Activated CD4-positive, alpha-beta memory T cell treated with anti-CD3 and anti-CD28 coated beads, Interleukin-2, amount 10 ng/mL, durations not matched to agents 7 days and 5 days (primary cell): ENCODE measurements at places on chromosomes 12 and 14.

GRCh38 chr14:96239711-96240141 is 16.3 kb upstream of the BDKRB1 start:
- no peak for DNase-seq

- DNase-seq, result no peak
Measured at GRCh38 chr12:76176940-76177339, 92.5 kb upstream of the NAP1L1 start.

- no peak for DNase-seq
Measured at GRCh38 chr12:107558141-107558815, 127.3 kb upstream of the PWP1 start.

- DNase-seq, result no peak
Measured at GRCh38 chr12:80607361-80608135, 99.9 kb upstream of the MYF6 start.

- no peak for DNase-seq
Measured at GRCh38 chr14:24837280-24838046, 203.5 kb upstream of the GZMB start.

DNA sequence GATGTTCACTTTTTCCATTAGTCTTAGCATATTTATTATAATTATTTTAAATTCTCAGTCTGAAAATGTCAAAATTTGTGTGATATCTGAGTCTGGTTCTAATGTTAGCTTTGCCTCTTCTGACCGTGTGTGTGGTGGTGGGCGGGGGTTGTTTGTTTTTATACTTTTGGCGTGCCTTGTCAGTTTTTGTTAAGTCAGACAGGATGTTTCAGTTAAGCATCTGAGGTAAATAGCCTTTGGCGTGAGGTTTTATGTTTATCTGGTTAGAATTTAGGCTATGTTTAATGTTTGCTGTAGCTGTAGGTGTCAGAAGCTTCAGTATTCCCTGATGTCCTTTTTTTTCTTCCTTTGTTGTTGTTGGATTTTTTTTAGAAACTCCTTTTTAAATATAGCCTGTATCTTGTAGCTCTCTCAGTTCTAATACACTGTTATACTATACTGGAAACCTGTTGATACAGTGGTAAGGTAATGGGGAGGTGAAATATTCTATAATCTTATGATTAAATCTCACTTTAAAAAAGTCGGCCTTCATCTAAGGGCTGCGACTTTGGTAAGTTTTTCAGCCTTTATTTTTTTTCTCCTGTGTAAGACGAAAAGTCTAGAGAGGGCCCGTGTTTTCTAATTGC is 111.6 kb downstream of the SCAF11 start:
- peak; percentile 62 for DNase-seq

- DNase-seq, result no peak
Measured at GRCh38 chr14:104805326-104805678, 4.4 kb downstream of the ZBTB42 start.

GRCh38 chr14:54446161-54446693 is 5.1 kb upstream of the CNIH1 start:
- DNase-seq, result no peak

DNA sequence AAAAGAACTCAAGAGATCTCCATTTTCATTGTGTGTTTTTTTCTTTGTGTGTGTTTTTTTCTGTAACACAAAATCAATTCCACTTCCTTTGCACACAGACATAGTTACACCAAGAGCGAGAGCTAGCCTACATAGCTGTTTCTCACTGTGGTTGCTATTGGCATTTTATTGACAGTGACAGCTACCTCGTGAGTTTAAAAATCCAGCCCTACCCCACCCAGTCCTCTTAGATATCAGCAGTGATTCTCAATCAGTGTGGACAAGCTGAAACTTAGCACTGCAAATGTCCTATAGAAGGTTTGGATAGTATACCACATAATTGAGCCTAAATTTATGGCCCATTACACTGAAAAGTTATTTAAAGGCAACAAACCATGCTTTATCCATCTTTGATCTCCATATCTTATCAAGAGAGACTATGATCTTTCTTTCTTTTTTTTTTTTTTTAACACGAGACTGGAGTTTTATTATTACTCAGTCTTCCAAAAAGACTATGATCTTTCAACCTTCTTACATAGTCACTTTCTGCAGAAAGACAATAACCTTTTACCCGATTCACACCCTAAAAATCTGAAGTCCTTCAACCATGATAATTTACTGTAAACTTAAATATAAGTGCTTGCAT is 46.8 kb downstream of the ATP2B1 start:
- no peak for DNase-seq

DNA sequence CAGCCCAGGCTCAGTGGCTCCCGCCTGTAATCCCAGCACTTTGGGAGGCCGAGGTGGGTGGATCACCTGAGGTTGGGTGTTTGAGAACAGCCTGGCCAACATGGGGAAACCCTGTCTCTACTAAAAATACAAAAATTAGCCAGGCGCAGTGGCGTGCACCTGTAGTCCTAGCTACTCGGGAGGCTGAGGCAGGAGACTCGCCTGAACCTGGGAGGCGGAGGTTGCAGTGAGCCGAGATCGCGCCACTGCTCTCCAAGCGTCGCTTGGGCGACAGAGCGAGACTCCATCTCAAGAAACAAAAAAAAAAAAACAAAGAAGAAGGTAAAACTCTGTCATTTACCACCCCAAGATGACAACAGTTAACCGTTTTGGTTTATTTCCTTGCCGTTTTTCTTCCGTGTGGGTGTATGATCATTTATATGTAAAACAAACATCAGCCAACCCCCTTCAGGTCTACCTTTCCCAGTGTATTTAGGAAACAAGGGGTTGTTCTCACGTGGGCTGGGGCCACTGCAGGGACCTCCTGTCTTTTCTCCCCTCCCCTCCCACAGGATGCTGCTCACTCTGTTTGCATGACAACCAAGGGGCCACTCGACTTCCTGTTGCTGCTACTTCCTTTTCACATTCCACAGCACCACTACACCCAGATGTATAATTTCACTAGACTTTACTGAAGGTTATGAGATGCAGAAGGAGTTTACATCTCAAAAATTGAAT is 13.6 kb downstream of the TTC9 start:
- peak; percentile 81 for DNase-seq

DNA sequence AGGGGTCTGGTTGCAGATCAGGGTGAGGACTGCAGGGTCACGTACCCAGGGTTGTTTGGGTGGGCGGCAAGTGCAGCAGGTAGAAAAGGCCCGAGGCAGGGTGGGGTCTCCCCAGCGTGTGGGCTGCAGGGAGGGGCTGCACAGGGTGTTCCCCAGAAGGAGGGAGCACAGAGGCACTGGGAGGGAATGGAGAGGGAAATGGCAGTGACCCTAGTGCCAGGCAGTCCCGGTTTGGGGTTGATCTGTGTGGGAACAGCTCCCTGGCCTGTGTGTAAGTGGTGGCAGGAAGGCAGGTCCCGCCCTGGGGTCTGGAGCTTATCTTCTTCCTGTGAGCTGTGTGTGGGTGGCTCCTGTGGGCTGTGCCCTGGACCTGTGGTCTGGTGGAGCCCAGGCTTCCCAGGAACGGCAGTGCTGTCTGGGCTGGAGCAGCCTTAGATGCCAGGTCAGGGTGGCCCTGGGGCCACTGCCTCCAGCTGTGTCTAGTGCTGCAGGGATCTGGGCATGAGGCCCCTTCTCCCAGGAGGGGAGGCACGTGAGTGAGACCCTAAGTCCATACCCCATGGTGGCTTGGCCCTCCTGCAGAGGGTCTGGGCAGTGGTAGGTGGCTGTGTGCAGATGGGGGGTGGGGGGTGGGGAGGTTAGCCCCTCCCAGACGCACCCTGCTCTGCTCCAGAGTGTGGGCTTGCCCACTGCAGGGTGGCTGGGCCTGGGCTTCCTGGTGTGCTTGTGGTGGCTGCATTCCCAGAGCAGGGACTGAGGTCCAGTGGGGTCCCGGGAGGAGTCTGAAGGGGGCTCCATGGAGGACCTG is 363.5 kb downstream of the TMEM121 start:
- DNase-seq, result no peak

- DNase-seq, result no peak
Measured at GRCh38 chr12:49678711-49679110, 28.5 kb downstream of the FMNL3 start.

GRCh38 chr14:103528587-103529382 is at the start of gene TRMT61A:
Gene TRMT61A (plus strand): TSS chr14:103529196. CDS start chr14:103529979, 783 bp downstream.
- DNase-seq, result peak; percentile 82

- no peak for DNase-seq
Measured at GRCh38 chr12:11630046-11630706, 19.3 kb upstream of the ETV6 start.

DNA sequence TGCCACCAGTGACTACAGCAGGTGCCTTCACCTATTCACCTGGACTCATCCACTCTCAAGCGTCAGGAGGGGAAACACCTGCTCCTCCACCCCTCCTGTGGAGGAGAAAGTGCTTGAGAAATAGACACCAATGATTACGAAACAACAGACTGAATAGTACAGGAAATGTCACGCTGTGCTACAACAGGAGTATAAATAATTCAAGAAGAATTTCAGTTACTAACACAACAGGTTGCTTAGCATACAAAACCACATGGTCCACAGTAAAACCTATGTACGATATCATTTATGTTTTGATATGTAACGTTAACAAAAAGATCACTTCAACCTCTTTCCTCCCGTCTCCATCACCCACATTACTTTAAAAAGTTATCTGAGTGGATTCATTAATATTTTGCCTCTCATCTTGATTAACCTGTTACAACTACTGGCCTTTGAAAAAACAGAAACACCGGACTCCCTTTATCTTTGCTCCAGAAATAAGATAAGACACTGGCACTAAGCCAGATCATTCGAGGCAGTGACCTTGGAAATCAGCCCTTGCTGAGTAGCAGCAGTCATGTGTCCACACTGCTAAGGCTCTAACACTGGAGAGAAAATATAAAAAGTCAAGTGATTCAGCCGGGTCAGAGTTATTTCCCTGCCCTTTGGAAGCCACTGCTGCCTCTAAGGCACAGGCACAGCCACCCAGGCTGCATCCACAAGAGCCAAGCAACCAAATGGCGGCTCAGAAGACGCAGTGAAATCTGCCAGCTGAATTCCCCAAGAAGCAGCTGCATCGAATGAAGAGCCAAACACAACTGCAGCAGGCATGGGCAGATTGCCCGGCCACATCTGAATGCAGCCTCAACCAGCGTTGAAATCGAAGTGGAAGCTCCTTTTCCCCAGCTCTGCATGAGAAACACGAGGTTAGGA is 40.9 kb downstream of the NT5DC3 start:
- no peak for DNase-seq

DNA sequence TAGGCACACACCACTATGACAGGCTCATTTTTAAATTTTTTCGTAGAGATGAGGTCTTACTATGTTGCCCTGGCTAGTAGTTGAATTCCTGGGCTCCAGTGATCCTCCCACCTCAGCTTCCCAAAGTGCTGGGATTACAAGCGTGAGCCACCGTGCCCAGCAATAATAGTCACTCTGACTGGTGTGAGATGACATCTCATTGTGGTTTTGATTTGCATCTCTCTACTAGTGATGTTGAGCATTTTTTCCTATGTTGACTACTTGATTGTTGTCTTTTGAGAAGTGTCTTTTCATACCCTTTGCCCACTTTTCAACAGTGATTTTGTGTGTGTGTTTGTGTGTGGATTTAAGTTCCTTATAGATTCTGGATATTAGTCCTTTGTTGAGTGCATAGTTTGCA is 26.3 kb downstream of the ATP2A2 start:
- no peak for DNase-seq

- no peak for DNase-seq
Measured at GRCh38 chr14:61475316-61475715, 153.9 kb downstream of the PRKCH start.

DNA sequence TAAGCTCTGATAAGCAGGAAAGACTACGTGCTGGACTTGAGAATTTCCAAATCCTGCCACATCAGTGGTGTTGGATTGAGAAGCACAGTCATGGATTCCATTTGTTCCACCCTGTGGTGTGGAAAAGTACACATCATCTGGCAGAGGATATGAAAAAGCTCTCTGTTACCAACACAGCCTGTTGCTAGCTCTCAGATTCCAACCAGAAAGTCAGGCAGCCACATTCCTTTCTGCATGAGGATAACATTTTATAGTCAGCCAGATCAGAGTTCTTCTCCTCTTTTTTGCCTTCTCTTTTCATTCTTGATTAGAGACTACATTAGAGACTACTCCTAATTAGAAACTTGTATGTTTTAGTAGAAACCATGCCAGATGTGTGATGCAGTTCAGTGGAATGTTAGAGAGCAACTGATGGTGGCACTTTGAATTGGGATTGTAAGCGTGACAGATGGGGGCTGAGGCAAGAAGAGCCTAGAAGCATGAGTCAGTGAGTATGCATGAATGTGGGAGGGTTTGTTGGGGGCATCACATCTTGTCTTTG is 61.2 kb upstream of the STXBP6 start:
- DNase-seq, result no peak

DNA sequence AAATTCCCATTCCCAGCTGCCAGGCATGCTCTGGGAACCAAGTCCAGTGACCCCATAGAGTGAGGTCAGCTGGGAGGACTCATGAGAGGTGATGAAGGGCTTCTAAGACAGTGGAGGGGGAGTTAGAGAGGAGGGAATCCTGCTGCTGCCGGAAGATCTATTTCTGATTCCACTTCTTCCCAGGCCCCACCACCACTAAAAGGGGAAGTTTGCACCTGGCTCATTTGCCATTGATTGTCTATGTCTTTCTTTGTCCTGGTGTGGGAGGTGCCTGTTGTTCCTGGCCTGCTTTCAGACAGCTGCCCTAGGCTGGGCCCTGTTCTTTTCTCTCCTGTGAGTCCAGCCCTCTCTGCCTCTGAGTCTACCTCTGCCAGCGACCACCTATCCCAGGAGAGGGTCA is 3.0 kb upstream of the KRT6A start:
- no peak for DNase-seq

DNA sequence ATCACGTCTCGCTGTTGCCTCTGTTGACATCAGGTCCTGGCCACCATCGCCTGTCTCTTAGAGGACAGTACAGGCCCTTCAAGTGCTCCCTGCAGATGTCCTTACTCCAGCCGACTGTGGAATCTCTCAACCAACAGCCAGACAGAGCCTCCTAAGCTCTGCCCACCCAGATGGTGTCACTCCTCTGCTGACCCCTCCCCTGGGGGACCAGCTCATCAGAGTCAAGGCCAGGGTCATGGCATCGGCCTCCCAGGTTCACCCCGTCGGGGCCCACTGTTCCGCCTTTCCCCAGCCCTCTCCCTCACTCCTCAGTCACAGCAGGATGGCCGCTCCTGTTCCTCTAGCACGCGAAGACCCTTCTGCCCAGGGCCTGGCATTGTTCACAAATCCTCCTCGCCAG is 157.3 kb upstream of the TMEM132C start:
- DNase-seq, result no peak

GRCh38 chr12:103457471-103457870 is 38.3 kb downstream of the C12orf42 start:
- DNase-seq, result no peak

DNA sequence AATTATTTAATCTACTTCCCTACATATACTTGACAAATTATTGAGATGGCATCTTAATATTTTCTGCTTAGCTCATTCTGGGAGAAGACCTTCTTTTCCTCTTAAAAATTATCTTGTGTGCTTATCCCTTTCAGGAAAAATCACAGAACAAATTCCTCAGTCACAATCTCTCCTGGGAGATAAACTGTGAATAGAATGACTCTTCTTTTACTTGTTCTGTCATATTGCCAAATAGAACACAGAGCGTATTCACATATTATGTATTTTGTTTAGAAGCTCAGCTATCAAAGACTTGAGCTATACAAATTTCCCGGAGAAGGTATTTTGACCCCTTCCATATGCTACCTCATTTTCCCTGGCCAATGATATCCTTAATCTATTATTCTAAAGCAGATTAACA is 146.7 kb downstream of the TMEM117 start:
- no peak for DNase-seq
